ELR (cell line): ENCODE measurements at places on chromosomes 2 and 18.

DNA sequence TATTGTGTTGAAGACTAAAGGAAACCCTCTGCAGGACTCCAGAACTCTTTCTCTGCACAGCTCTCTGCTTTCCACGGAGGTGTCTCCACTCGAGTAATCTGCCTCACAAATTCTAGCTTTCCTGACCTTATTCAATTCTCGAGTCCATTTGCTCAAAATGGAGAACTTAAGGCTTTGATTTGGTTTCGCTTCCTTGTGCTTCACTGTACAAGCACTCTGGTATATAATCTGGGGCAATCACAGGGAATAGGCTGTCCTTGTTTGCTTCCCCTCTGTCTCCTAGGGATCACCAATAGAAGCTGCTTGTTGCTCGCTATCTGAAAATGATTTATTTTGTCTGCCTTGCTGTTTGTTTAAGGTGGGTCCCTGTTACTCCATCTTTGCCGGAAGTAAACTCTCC, 129.1 kb upstream of the DOCK10 start:
- no peak for DNase-seq

DNA sequence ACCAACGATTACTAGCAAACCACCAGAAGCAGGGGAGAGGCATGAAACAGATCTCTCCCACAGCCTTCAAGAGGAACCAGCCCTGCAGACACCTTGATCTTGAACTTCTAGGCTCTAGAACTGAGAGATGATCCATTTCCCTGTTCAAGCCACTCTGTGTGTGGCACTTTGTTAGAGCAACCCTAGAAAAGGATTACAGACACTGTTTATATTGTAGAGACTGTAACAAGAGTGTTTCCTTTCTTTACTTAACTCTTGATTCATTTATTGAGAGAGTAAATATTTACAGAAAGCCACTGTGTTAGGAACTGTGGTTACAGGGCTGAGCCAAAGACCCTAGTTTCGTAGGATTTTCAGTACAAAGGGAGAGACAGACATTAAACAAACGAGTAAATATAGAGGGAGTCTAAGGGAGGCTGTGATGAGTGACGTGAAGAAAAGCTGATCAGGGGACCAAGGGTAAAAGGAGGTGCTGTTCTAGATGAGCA, 10.9 kb downstream of the CCDC68 start:
- no peak for DNase-seq

GRCh38 chr18:10374636-10375293, 79.7 kb upstream of the APCDD1 start:
- DNase-seq, result peak; percentile 46

GRCh38 chr2:43033466-43034241, 192.8 kb downstream of the ZFP36L2 start:
- DNase-seq, result no peak

- no peak for DNase-seq
These were observed 75.5 kb upstream of the FRZB start for GRCh38 chr2:182941919-182942318.

DNA sequence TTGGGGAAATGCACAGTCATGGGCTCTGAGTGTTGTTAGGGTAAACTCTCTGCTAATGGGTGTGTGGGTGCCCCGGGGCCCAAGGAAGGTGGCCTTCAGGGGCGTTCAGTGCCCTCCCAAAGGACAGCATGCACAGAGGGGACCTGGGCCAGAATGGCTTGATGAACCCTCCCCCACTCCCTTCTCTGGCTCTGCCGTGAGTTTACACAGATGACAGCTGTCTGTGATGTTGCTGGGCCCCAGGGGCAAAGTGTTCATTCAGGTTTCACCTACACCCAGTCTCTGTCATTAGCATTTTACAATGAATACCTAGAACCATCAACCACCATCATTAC, 3.2 kb downstream of the NPPC start:
- no peak for DNase-seq

- no peak for DNase-seq
These were observed 58.1 kb upstream of the FOSL2 start for GRCh38 chr2:28334527-28334894.

DNA sequence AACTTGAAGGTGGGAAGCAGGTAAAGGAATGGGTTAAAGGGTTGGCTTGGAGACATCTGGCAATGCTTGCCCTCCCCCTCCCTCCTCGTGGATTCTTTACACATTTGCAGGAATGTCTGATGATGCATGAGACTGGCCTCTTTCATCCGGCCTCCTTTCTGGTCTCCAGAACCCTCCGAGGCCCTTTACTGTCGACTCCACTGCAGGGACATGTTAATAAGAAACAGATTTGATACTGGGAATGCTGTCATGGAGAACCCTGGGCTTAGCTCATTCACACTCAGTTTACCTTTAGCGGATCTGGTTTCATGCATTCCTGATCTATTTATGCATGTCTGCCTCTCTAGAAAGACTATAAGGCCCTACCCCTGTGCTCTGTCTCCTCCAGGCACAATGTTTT, 238.7 kb downstream of the TGIF1 start:
- DNase-seq, result peak; percentile 87

GRCh38 chr18:37218022-37218590, 347.5 kb downstream of the CELF4 start:
- no peak for DNase-seq

- DNase-seq, result no peak
These were observed 84.9 kb downstream of the MALT1 start for GRCh38 chr18:58756148-58756547.

DNA sequence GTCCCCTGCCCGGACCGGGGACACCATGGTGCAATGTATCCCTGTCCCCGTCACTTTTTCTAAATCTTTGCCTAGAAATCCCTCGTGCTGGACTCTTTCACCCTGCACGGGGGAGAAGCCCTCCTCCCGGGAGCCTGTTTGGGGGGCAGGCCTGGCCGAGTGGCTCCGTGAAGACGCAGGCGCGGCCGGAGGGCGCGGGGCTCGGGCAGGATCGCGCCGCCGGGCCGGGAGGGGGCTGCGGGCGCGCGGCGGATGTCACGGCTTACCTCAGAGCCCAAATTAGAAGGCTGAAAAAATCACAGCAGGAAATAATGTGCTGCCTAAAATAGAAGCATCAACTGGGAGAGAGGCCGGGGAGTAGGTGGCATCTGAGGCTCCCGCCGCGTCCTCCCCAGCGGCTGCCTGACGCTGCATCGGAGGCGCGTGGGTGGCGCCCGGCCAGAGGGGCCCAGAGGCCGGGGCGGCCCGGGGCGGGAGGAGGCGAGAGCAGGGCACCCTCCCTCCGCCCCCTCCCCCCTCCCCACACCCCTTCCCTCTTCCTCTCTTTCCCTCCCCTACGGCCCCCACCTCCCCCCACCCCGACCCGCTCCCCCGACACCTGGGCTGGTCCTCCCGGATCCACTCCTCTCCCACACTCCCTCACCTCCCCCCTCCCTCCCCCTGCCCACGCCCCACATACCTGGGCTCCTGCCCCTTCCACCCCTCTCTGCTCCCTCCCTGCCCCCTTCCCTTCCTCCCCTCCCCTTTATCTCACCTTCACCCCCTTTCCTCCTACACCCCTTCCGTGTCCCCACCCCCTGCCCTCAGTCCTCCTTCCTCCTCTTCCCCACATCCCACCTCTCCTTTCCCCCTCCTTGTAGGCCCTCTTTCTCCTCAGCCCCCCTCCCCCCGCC, 51.9 kb downstream of the SLC4A1AP start:
- DNase-seq, result peak; percentile 57

- DNase-seq, result peak; percentile 83
These were observed 26.0 kb upstream of the GALR1 start for GRCh38 chr18:77223653-77224052.

- DNase-seq, result peak; percentile 5
These were observed 6.8 kb upstream of the CHMP3 start for GRCh38 chr2:86570059-86570458.

DNA sequence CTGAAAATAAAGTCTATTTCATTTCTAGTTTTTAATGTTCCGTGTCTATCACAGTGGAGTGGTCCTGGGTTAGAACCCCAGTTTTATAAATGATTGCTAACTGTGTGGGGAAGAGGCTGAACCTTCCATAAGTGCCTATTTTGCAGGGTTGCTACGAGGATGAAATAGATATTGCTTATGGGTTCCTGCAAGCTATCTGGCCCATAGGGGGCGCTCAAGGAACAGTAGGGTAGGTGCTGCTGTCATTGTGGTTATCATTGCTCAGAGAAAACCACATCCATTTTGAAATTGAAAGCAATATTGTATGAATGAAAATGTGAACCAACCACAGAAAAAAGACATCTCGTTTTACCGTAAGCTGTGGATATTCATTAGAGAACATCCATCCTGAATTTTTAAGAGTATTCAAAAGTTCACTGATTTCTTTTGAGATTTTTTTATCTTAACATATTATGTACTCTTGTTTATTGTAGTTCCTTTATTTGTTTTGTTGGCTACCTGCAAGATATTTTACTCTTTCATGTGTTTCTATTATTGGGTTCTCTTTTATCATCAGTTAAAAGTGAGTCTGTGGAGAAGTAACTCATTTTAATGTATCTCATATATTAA, 261.6 kb downstream of the NAPG start:
- peak; percentile 67 for DNase-seq

DNA sequence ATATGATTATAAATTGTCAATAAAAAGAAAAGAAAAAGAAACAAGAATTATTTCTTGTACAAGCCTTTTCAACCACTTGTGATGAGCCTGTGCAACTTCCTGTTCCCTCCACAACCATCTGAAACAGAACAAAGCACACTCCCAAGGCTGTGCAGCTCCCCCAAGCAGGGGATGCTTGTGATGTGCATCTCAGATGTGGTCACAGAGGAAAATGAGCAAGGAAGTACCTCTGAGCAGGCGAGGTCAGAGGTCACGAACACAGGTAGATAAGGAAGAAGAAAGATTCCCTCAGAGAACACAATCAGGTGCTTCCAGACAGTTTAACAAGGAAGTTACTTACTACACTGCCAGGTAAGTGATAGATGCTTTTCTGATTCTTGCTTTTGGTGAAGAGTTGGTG, 274.8 kb upstream of the SLC39A10 start:
- no peak for DNase-seq

DNA sequence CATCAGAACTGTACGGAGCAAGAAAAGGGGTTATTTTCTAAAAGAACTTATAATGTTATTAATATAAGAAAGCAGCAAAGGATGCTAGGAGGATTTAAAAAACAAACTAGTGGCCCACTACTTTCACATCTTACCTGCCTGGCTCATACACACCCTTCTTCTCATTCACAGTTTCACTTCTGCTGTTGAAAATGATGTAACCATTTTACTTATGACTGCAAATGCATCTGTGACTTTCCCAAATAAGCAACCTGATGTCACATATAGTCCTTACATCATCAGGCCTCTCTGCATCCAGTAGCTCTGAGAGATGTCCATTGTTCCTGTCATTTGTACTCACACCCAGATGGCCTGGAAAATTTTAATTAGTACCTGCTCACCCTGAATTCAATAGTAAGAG, 101.8 kb upstream of the MYO3B start:
- no peak for DNase-seq

DNA sequence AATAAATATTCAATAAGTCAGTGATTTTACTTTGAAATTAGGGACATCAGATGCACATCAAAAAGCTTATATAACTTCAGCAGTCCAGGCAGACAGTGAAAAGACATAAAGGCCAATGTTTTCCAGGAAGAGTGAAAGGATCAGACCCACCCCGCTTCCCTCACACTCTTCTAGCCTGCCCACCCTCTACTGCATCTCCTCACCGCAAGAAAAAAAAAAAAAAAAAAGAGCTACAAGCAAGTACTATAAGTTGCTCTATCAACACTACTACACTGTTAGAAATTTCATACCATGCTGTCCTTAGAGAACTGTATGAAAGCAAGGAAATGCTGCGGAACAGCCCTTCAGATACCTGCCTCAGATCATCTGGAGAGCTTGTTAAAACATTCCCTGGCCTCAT, 240.8 kb downstream of the ZEB2 start:
- DNase-seq, result no peak

- DNase-seq, result no peak
These were observed 13.8 kb downstream of the TPGS2 start for GRCh38 chr18:36814994-36815393.

DNA sequence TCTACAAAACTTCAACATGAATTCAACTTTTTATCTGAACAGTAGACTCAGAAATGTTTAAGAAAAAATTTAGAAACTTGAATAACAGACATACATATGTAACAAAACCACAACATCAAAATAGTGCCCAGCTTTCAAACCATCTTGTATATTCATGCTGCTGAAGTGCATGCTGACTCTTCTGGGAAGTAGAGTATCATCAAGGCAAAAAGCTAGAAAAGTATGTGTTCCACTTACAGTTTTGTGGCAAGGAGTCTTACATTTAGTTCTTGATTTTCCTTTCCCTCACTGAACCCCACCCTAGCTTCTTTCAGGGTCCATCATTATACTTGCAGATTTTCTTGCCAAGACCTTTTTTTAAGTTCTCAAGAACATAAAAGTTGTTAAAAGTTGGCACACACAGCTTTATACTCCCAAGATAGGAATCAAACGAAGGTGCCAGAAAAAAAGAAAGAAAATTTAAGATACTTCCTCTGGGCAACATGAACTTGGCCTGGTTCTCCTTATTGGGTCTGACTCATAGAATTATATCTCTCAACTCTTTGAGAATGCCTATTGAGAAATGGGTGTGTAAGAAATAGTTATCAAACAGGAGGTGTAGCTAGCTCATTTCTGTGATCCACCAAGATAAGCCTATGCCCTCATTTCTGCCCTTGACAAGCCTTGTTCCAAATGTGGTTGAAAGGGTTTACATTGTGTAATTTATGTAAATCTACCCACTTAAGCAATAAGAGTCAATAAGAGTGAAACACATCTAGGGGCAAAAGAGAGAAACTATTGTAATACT, 667.6 kb upstream of the ACVR2A start:
- no peak for DNase-seq

DNA sequence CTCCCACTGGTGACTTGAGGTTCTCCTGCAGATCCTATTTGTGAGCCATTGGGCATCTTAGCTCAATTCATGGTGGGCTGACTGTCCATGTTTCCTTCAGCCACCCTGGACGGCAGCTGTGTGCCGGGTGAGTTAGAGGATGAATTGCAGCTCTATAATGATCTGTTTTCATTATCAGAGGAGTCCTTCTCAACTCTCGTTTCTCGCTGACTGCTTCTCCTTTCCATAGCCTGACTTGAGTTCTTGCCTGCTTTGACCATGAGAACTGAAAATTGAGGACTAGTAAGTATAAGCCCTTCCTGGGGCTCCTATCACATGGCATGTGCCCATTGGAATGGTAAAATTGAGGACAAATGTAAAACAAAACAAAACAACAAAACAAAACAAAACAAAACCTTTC, 121.8 kb downstream of the CDC42EP3 start:
- no peak for DNase-seq

GRCh38 chr2:126855606-126856005, 43.1 kb upstream of the TEX51 start:
- DNase-seq, result no peak

DNA sequence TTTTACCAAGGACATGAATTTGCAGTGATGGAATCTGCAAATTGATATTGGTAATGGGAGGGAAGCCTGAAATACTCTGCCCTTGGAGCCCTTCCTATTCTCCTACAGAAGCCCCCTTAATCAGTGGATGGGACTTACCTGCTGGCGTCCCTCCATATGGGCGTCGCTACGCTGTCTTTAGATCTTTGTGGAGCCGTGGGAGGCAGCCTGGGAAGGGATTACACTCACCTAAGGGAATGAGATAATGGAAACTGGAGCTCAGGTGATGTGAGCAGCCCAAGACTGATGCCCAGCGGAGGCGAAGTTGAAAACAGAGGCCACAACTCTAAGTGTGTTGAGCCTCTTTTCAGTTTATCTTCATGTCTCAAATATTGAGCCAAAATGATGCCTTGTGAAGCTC, 306.6 kb downstream of the MYCN start:
- no peak for DNase-seq

GRCh38 chr2:32772638-32773447, 145.0 kb downstream of the TTC27 start:
- peak; percentile 65 for DNase-seq

GRCh38 chr2:38191516-38191915, 115.6 kb upstream of the CYP1B1 start:
- no peak for DNase-seq
